ENCODE measurements at places on chromosomes 6 and 20. TPM values are rescaled to one million over a fixed set of nuclear protein-coding genes. Genes with fewer than 3 reads are reported as not detected.

GRCh38 chr6:27893836-27894807 is 18.1 kb downstream of the OR2B2 start:
- DNase-seq, result peak; percentile 85

- peak; percentile 56 for DNase-seq
These were observed at the start of gene SNPH for GRCh38 chr20:1266167-1266973. SNPH (plus strand) TSS chr20:1266294; CDS start chr20:1296240, 29,946 bp downstream.

- DNase-seq, result no peak
These were observed 179.8 kb downstream of the LINC00237 start for GRCh38 chr20:20926222-20926905.

Gene GCM1
- total RNA-seq, result not detected

DNA sequence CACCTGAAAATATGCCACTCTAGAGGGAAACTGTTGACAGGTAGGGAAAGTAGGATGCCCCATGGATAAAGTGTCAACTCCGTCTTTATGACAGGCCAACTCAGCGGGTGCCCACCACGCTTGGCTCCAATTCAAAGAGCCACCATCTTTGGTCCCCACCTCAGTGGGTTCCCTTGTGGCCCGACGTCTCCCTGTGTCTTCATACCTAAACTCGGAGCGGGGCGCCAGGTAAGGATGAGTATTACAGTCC is 277 bp downstream of the MDC1 start:
- DNase-seq, result no peak

Data from kidney epithelial cell (primary cell).